ENCODE measurements at places on chromosomes 16 and 17. TPM values are rescaled to one million over a fixed set of nuclear protein-coding genes. Genes with fewer than 3 reads are reported as not detected.

Gene MRPL28
- 44.6 TPM for polyA plus RNA-seq

Gene AIPL1
- polyA plus RNA-seq: not detected

Gene TMEM238L
- 0.23 TPM for polyA plus RNA-seq

Gene C17orf67
- 1.5 TPM for polyA plus RNA-seq

Gene MYH2
- polyA plus RNA-seq: 74.3 TPM

Gene KPNA2
- polyA plus RNA-seq: 51.4 TPM

- DNase-seq: no peak
Observed at GRCh38 chr17:37485938-37486570, 3.6 kb upstream of the DUSP14 start.

- no peak for DNase-seq
Observed at GRCh38 chr16:66692341-66692740, 4.2 kb downstream of the CMTM4 start.

DNA sequence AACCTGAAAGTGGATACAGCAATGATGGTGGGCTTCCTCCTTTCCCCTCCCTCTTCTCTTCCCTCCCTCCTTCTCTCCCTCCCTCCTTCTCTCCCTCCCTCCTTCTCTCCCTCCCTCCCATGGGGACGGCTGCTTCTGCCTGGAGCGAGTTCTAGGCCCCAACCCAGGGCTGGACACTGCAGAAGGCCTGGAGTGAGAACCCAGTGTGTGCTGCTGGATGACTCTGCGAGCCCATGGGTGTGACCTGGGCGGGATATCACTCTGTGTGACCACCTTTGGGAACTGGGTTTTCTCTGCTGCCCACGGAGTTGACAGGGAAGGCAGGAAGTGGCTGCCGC lies 242.6 kb upstream of the GSE1 start:
- no peak for DNase-seq

GRCh38 chr17:38871247-38872015 lies 1.6 kb downstream of the LASP1 start:
- no peak for DNase-seq

GRCh38 chr17:8963647-8964258 lies 1.8 kb downstream of the PIK3R5 start:
- DNase-seq: no peak

- DNase-seq: no peak
Observed at GRCh38 chr16:22659933-22660332, 149.2 kb downstream of the NPIPB5 start.

- no peak for DNase-seq
Observed at GRCh38 chr17:78164748-78165607, 3.4 kb upstream of the SYNGR2 start.

- no peak for DNase-seq
Observed at GRCh38 chr17:8430966-8431365, 4.7 kb upstream of the NDEL1 start.

DNA sequence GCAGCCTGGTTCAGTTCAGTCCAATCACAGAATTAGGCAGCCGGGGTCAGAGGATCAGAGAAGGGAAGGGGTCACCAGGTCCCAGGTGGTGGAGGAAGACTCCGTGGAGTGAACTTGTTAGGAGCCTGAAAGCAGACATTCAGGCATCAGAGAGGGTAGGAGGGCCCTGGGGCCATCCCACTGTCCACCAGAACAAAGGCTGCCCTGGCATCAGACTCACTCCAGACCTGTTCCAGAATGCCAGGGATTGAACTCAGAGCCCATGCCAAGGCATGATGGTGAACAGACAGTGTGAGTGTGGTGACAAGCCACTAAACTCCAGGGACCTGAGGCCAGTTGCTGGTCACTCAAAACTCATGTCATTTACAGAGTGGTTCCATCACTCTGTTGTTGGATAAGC lies 37.6 kb downstream of the B4GALNT2 start:
- no peak for DNase-seq

- DNase-seq: no peak
Observed at GRCh38 chr16:1281517-1281916, 25.6 kb downstream of the TPSD1 start.

DNA sequence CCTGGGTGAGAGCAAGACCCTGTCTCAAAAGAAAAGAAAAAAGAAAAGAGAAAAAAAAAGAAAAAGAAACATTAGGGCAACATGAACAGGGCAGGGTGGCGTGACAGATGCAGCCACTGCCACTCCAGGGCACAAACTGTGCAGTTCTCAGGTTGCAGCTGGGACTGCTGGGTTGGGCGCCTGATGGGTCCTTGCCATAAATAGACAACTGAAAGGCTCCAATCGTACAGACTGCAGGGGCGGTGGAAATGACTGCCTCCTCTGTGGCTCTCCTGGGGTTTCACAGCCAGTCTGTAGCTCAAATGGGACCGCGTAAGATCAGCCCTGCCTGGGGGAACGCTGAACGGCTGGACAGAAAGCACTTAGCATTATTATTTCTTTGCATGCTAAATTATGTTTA lies 130.7 kb downstream of the CPPED1 start:
- DNase-seq: no peak

DNA sequence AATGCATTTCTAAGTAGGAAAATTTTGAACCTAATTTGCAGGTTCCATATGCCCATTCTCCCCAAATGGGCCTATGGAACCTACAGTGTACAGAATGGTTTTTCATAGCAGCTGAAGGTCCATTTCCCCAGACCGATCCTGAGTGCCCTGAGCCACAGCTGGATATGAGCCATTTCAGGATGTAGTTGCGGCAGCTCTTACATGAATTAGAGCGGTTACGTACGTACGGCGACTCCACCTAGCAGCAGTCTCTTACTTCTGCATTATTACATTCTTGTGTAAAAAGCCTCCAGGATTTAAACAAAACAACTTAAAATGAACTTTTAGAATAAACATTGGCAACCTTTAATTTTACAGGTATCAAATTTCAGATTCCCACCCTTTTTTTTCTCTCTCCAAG lies 225.3 kb downstream of the SNX29 start:
- DNase-seq: no peak

DNA sequence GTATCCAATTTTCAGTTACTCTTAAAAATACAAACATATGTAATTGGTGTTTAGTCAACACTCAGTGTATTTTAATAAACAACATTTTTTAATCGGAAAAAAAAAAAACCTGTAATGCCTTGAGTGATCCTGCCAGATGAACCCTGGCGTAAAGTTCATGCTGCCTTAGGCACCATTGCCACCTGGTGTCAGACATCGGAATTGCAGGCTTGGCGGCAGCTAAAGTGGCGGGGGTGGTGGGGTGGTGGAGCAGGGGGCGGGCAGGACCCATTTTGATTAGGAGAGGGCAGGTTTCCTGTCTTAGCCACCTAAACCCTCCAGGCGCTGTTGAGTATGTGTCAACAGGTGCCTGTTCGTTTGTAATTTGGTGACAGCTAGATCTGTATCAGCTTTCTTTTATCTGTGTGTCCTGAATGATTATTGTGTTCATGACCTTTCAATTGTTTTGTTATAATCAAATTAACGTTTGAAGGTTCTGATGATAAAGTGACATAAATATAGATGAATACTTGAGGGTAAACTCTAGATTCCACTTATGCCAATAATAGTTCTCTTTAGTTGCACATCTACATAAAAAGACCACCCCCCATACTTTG lies 588.7 kb downstream of the CDH13 start:
- DNase-seq: no peak

- DNase-seq: no peak
Observed at GRCh38 chr16:30430428-30430970, 669 bp upstream of the DCTPP1 start.

- no peak for DNase-seq
Observed at GRCh38 chr16:27822529-27822928, 241.0 kb downstream of the GSG1L start.

Measured in forelimb muscle (tissue), 1 donor.